ENCODE measurements at places on chromosomes 5 and 9.
A peak's percentile ranks its signal among the peaks of the same experiment; 100 is the strongest.

DNA sequence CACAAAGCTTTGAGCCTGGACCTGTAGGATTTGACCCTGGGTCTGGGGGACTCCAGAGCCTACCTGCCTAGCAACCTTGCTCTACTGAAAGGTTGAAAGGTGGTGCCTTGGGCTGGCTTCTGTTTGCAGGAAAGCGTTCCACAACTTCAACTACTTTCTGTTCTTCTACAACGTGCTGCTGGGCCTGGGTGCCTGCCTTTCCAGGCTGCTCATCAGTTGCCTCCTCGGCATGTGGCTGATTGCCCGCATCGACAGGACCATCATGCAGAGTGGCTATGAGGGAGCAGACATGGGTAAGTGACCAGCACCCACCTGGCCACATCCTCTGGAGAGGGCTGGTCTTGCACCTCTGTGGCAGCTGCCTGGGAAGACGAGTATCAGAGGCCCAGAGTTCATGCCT, 13.6 kb upstream of the CCDC180 start:
- no peak for DNase-seq

- no peak for DNase-seq
Measured at GRCh38 chr5:160188141-160189015, 40.9 kb upstream of the FABP6 start.

DNA sequence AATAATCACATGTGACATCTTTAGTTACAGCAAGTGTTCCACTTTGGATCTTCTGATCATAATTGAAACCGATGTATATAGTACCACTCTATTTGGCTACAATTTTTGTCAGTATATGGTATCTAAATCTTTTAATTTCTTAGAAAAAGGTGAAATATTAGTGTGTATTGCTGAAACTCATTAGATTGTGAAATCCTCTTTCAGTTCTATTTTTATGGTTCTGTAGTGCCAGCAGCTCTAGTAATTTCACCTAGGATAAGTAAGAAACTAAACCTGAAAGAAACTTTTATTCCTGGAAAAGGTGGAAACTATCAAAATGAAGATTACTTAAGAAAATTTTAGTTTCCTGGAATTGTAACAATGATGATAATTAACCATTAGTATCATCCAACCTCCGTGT, 370.9 kb downstream of the NNT start:
- no peak for DNase-seq

DNA sequence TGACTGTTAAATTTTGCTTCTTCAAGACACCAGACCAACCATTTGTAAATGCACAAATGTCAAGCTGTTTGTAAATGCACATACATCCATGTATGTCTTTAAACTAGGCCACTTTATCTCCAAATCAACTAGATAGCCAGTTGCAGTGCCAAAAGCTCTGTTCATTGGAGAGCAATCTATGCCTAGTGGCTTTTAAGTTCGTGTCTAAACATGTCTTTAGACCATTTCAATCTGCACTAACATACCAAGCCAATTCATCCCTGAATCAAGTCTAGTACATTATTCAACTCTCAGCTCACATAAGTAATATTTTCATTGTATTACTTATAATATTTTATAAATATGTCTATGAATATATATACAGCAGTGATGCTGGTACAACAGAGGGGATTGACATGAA, 985.9 kb downstream of the CDH18 start:
- no peak for DNase-seq

- no peak for DNase-seq
Measured at GRCh38 chr5:83639911-83640310, 80.7 kb downstream of the HAPLN1 start.

DNA sequence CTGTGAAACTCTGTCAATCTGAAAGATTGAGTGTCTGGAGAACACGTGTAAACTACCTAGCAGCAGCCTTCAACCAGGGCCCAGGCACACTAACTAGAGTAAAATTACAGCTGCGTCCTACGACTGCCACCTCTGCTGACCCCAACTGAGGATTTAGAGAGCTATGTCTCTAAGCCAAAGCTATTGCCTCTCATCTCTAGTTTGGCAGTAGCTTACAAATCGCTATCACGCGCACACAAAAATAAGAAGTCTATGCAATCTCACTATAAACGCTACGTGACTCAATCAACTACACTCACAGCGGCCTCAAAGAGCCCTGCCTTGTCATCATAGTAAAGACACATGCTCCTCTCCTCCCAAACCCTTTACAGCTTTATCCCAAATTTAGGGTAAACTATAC, 8.7 kb downstream of the PPP6C start:
- no peak for DNase-seq

DNA sequence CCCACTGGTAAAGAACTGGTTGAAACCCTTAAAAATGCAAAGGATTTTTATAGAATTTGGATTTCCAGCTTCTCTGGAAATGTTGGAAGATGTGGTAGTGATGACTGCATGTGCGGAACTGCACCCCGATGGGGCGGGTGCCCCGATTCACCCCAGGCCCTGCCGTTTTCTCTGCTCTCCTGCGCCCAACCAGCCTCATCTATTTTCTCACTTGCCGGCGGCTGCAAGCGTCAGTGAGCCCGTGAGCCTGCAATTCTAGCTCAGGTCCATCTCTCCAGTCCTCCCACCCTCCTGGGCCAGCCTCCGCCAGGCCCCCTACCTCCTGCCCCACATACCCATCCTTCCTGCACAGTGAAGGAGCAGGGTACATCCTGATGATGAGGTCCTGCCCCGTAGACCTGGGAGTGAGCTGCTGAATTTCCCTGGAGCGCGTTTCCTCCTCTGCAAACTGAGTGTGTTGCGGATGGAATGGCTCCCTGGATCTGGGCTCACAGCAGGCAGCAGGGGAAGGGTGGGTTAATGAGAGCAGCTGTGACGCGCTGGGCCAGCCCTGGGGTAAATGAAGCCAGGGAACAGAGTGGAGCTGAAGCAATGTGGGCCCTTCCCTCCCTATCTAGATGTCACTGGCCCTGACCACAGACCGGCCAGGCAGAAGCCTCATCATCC, 45.9 kb upstream of the PHYKPL start:
- no peak for DNase-seq

DNA sequence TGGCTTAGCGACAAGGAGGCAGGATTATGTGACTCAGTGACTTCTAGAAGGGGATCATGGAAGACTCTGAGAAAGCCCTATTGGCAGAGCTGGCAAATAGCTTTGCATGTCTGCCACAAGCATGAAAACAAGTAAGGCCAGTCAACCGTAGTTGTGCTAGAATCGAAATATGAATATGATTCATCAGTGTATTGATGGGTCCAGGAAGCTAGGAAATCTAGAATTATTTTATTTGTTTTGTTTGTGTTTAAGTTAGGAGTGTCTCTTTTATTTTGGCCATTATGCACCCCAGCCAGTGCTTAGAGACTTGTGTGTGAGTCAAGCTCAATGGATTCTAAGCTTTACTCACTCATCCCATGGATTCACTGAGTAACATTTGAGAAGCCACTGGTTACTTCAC, 3.8 kb upstream of the ITGA2 start:
- no peak for DNase-seq

GRCh38 chr5:143131972-143132371, 271.5 kb downstream of the NR3C1 start:
- DNase-seq, result no peak

GRCh38 chr9:13082796-13083195, 196.7 kb downstream of the MPDZ start:
- no peak for DNase-seq

DNA sequence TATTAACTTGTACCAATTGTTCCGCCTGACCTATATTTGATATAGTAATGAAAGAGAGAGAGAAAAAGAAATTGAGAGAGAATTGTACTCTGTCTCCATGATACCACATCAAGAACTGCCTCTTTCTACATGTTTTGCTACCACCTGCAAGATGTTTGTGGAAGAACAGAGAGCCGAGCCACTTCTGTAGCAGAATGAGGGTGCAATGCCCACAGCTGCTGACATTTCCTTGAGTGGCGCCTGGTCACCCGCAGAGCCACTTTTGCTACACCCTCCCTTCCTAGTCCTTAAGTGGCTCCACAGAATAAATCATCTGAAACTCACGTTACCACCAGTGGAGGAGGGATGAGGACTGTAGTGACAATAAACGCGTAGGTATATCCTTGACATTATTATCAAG, 17.1 kb upstream of the FAM81B start:
- no peak for DNase-seq

DNA sequence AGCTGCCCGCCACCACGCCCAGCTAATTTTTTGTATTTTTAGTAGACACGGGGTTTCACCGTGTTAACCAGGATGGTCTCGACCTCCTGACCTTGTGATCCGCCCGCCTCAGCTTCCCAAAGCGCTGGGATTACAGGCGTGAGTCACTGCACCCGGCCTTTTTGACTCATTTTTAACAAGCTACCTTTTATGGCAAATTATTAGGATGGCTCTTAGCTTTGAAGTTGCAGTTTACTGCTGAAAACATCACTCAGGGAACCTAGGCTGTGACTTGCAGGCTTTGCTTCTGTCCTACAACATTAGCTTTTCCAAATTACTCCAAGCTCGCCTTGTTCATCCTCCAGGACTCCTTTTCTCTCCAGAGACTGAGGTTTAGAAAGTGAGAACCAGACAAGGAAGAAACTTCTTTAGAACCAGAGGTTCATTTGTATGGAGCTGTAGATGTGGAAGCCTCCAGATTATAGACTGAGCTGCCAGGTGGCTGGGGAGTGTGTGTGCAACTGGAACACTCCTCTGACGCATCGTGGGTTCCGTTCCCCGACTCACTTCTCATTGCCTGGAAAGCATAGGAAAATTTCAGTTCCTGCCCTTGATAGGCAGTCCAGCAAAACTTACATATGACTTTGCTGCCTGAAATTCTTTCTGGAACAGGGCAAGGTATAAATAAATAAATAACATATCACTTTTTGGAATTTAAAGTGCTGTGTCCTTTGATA, 23.8 kb upstream of the SPTAN1 start:
- no peak for DNase-seq

DNA sequence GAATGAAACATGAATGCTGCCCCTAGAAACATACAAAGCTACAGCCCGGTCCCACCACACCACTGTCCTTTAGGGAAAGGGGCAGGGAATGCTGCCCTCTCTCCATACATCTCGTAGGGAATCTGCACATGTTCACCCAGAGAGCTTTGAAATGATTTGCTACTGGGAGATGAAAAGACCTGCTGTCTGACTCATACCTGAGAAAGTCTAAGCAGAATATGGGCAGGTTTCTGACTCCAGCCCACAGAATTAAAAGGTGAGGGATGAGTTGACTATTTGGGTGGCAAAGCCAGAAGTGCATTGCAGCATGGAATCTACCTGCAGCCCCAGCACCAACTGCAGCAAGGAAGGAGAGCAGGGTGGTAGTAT, 297.9 kb downstream of the TLE1 start:
- no peak for DNase-seq

- peak; percentile 82 for DNase-seq
Measured at GRCh38 chr5:76402886-76403765, at the start of gene IQGAP2. IQGAP2 (plus strand) TSS chr5:76403285; CDS start chr5:76403546, 261 bp downstream.

GRCh38 chr9:137237759-137238726, 3.0 kb upstream of the TUBB4B start:
- no peak for DNase-seq

GRCh38 chr5:39783756-39784421, 359.1 kb upstream of the DAB2 start:
- DNase-seq, result no peak

- no peak for DNase-seq
Measured at GRCh38 chr9:28134446-28134976, 561.2 kb upstream of the C9orf72 start.

DNA sequence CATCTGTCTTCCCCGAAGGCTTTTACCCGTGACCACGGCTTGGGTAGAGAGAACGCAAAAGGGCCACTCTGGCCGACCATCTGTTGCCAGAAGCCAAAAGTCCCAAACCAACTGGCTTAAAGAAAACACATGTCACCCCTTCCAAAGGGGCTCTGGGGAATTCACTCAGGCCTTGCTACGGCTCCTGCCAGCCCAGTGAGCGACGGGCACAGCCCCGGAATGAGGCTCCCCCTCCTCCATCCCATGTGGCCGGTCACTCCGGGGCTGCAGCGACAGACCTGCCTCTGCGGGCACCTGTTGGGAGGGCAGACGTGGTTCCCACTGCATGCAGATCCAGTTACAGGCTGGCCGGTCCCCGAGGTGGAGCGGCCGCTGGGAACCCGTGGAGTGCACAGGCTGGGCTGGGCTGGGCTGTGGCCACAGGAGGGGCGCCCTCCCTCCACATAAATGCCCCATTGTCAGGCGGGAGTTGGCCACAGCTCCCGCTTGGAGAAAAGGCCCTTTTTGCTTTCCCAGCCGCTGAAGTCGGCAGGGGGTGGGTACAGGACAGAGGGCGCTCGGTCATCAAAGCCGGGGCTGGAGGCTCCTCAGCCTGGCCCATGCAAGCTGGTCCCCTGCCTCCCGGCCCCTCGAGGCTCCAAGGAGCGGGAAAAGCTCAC, 19.9 kb downstream of the NOTCH1 start:
- no peak for DNase-seq

GRCh38 chr5:57495285-57496086, 12.9 kb upstream of the ACTBL2 start:
- DNase-seq, result no peak

DNA sequence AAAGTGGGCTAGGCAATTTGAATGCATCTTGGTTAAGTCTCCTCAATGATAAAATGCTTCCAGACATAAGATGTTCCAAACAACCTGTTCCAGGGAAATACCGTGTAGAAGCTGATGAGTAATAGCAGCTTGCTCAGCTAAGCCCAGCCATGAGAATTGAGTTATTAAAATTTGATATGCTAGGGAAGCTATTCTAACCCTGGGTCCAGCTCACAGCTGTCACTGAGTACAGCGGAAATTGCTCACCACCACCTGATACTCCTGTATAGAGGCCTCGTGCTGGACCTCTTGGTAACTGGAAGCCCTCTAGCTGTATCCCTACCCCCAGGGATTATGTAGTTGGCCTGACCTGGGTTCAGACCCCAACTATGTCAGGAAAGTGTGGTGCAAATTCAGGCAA, 521.3 kb upstream of the TRPC7 start:
- DNase-seq, result no peak

DNA sequence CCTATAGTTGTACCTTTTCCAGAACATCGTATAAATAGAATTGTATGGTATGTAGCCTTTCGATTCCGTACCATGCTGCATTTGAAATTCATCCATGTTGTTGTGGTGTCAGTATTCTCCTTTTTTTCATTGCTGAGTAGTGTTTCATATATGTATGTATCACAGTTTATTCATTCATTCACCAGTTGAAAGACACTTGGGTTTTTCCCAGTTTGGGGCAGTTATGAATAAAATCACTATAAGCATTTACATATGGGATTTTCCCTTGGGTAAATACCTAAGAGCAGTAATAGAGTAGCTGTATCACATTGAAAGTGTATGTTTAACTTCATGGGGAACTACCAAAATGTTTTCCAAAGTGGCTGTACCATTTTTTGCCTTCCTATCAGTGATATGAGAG, 16.1 kb upstream of the FKTN start:
- DNase-seq, result no peak

DNA sequence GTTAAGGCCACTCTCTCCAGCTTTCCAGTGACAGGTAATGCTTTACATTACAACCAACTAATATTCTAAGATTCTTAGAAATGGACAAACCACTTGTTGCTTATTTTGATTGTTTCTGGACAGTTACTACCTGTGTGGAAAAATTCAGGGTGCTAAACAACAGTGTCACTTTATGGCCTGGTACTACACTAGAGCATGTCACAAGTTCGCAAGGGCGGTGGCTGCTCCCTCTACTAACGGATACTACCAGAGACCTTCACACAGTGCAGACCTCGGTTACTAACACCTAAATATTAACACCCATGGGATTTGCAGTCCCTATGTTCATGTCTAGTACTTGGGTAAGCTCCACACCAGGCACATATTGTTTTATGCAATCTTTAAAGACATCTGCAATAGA, 13.4 kb downstream of the HMGXB3 start:
- no peak for DNase-seq

- no peak for DNase-seq
Measured at GRCh38 chr5:92019376-92019990, 636.4 kb upstream of the ARRDC3 start.

GRCh38 chr5:90421136-90421535, 11.6 kb upstream of the CETN3 start:
- DNase-seq, result no peak
